ENCODE measurements at places on chromosomes 12 and 14.

DNA sequence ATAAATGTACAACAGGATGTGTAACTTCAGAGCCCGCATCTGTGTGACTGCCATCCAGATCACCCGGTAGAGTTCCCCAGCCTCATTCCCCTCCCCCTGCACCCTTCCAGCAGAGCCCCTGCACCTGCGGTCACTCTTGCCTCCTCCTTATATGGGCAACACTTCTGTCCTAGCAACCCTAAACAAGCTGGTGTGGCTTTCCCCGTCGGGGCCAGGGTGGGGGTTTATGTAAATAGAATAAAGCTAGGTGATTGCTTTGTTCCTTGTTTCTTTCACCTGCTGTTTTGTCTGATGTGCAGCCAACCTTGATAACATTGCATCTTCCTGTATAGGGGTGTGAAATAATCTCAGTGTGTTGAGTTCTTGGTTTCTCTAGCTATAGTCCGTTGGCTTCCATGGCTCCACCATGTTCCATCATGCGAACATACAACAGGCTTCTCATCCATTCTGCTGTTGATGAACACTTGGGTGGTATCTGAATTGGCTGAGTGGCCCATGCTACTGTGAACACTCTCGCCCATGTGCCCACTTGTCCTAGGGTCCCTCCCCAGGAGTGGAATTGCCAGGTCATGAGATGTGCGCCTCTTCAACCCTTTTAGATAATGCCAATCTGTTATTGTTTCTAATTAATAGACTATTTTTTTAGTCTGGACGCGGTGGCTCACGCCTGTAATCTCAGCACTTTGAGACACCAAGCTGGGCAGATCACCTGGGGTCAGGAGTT lies 102.2 kb downstream of the KIF26A start:
- no peak for DNase-seq
- peaks cover 5% of the 10 kb centered on the region for H3K4me1 ChIP-seq
- no peak overlapping the region for H3K27ac ChIP-seq

GRCh38 chr12:27627123-27627852 lies 69.0 kb upstream of the REP15 start:
- H3K27ac ChIP-seq: no peak overlapping the region
- H3K36me3 ChIP-seq: no peaks in the 10 kb centered on the region
- DNase-seq: no peak
- H3K4me1 ChIP-seq: peaks cover 3% of the 10 kb centered on the region
- H3K4me3 ChIP-seq: no peak overlapping the region

GRCh38 chr14:97354119-97354722 lies 557.0 kb downstream of the VRK1 start:
- no peak overlapping the region for H3K27ac ChIP-seq
- H3K4me3 ChIP-seq: no peak overlapping the region
- H3K4me1 ChIP-seq: no peaks in the 10 kb centered on the region
- H3K36me3 ChIP-seq: no peaks in the 10 kb centered on the region

- no peak overlapping the region for H3K4me3 ChIP-seq
- DNase-seq: no peak
- H3K27ac ChIP-seq: no peak overlapping the region
- H3K4me1 ChIP-seq: no peaks in the 10 kb centered on the region
- H3K27me3 ChIP-seq: no peaks in the 10 kb centered on the region
Measured at GRCh38 chr14:37546621-37547447, 48.2 kb downstream of the FOXA1 start.

- no peak overlapping the region for H3K27ac ChIP-seq
- DNase-seq: no peak
- no peaks in the 10 kb centered on the region for H3K36me3 ChIP-seq
Measured at GRCh38 chr12:126747530-126748149, 1519.3 kb upstream of the TMEM132C start.

DNA sequence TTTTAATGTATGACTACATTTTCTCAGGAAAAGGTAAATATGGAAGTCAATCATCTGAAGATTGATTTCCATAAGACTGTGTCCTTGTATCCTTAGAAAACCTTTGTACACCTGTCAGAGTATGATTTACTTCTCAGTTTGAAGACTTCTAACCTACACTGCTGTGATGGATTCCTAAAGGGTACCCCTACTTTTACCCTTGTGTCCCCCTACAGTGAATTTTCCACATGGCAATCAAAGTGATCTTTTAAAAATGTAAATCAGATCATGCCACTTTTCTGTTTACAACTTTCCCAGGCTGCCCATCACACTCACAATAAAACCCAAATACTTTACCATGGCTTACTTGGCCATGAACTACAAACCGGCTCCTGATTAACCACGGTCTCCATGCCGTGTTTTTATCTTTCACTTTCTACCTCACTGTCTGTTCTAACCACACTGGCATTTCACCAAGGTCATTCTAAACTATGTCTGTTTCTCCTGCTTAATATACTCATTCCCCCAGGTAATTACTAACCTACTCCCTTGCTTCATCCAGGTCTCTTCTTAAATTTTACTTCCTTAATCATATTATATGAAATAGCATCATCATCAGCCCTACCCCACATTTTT lies 8.1 kb downstream of the DNAI7 start:
- no peaks in the 10 kb centered on the region for H3K27me3 ChIP-seq
- H3K4me1 ChIP-seq: no peaks in the 10 kb centered on the region
- H3K36me3 ChIP-seq: no peaks in the 10 kb centered on the region
- H3K27ac ChIP-seq: no peak overlapping the region

- H3K27ac ChIP-seq: no peak overlapping the region
- H3K36me3 ChIP-seq: no peaks in the 10 kb centered on the region
- no peak overlapping the region for H3K4me3 ChIP-seq
- H3K27me3 ChIP-seq: no peaks in the 10 kb centered on the region
Measured at GRCh38 chr14:36035675-36036074, 140.8 kb downstream of the PTCSC3 start.

GRCh38 chr12:29562110-29562804 lies 64.8 kb upstream of the OVCH1 start:
- no peak overlapping the region for H3K27ac ChIP-seq
- H3K27me3 ChIP-seq: no peaks in the 10 kb centered on the region
- H3K4me3 ChIP-seq: no peak overlapping the region
- H3K36me3 ChIP-seq: peaks cover 17% of the 10 kb centered on the region

DNA sequence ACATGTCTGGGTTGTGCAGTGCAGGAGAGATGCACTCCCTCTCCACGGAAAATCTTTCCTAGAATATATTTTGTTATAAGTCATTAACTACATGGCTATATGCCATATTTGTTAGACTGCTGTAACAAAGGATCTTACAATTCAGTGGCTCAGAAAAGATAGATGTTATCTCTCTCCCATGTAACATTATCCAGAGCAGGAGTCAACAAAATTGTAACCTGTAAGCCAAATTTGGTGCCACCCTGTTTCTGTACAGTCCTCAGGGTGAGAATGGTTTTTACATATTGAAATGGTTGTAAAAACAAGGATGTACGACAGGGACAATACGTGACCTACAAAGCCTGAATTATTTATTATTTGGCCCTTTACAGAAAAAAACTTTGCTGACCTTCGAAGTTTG lies 155.5 kb downstream of the KIF21A start:
- H3K4me3 ChIP-seq: no peak overlapping the region
- H3K4me1 ChIP-seq: no peaks in the 10 kb centered on the region
- H3K27ac ChIP-seq: no peak overlapping the region
- DNase-seq: no peak

DNA sequence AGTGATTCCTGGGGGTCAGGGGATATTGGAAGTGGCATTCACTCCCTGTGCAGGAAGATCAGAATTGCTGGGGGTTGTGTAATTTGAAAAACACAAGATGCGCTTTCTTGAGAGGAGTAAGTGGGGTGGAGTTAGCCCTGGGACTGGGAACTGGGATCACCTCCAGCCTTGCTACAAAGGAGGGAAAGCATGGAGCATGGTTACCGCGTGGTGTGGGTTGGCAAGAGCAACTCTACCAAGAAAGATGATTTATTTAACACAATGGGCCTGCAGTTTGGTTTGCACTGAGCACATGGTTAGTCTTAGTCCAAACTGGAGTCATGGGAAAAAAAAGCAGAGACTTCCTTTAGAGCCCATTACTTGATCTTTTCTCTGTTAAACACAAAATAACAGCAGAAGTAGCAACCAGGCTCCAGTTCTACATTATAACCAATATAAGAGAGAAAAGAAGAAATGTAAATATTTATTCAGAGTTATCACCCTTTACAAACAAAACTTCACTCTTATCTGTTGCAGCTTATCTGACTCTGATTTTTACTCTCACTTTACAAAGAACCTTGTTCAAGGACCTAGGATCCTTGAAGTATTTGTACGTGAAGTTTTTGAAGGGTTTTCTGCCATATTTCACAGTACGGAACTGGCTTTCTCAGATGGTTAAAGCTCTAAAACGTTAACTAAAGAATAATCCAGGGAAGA lies 2.1 kb upstream of the NIN start:
- DNase-seq: no peak
- H3K4me3 ChIP-seq: no peak overlapping the region
- no peak overlapping the region for H3K27ac ChIP-seq
- H3K4me1 ChIP-seq: peaks cover 3% of the 10 kb centered on the region
- H3K36me3 ChIP-seq: no peaks in the 10 kb centered on the region

- H3K27me3 ChIP-seq: no peaks in the 10 kb centered on the region
- no peak for DNase-seq
- no peak overlapping the region for H3K27ac ChIP-seq
- H3K36me3 ChIP-seq: no peaks in the 10 kb centered on the region
Measured at GRCh38 chr14:55530464-55530863, 49.5 kb upstream of the KTN1 start.

DNA sequence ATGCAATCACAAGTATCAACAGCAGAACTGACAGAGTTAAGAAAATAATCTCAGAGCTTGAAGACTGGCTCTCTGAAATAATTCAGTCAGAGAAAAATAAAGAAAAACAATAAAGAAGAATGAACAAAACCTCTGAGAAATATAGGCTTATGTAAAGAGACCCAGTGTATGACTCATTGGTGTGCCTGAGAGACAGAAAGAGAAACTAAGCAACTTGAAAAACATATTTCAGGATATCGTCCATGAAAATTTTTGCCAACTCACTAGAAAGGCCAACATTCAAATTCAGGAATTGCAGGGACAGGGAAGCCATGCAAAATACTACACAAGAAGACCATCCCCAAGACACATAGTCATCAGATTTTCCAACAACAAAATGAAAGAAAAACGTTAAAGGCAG lies 56.2 kb downstream of the APOBEC1 start:
- no peaks in the 10 kb centered on the region for H3K4me1 ChIP-seq
- DNase-seq: no peak
- no peaks in the 10 kb centered on the region for H3K27me3 ChIP-seq
- no peaks in the 10 kb centered on the region for H3K36me3 ChIP-seq

- no peak overlapping the region for H3K4me3 ChIP-seq
- H3K36me3 ChIP-seq: no peaks in the 10 kb centered on the region
Measured at GRCh38 chr12:9351136-9351535, 142.9 kb upstream of the PZP start.

DNA sequence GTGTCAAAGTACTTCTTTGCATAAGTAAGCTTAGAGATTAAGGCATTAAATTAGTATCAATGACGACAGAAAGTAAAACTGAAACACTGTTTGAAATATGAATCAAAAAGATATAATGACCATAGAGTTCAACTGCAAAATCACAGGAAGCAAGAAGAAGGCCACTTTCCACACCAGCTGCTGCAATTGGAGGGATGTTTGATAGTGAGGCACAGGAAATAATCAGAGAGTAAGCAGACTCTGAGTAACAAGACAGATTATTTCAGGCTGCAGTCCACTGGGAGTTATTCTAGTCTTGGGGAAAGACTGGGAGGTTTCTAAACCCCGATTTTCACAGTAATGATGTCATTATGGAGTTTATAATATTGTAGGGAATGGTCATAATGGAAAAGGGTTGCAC lies 12.9 kb downstream of the MDGA2 start:
- H3K36me3 ChIP-seq: no peaks in the 10 kb centered on the region
- no peak for DNase-seq
- no peak overlapping the region for H3K27ac ChIP-seq
- peaks cover 6% of the 10 kb centered on the region for H3K4me1 ChIP-seq

DNA sequence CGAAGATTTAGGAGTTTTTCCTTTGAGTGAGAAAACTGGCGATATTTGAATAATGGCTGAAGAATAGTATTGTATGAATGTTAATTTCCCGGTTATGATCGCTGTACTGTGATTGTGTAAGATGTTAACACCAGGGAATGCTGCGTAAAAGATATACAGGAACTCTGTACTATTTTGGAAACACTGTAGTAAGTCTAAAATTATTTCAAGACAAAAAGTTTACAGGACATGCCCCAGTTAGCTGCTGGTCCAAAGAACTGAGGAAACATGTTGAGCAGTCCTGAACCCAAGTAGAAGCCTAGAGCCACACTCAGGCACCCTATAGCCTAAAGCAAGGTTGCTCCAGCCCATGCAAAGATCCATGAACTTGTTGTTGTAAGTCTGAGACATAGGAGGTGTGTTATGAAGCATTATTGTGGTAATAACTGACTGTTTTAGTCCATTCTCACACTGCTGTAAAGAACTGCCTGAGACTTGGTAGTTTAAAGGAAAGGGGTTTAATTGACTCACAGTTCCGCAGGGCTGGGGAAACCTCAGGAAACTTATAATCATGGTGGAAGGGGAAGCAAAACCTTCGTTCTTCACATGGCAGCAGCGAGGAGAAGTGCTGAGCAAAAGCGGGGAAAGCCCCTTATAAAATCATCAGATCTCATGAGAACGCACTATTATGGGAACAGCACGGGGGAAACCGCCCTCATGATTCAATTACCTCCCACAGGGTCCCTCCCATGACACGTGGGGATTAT lies 99.8 kb upstream of the RESF1 start:
- no peak for DNase-seq
- no peaks in the 10 kb centered on the region for H3K4me1 ChIP-seq
- no peak overlapping the region for H3K27ac ChIP-seq
- H3K36me3 ChIP-seq: no peaks in the 10 kb centered on the region
- H3K4me3 ChIP-seq: no peak overlapping the region

- H3K27me3 ChIP-seq: no peaks in the 10 kb centered on the region
- no peak overlapping the region for H3K4me3 ChIP-seq
- H3K4me1 ChIP-seq: no peaks in the 10 kb centered on the region
- H3K36me3 ChIP-seq: no peaks in the 10 kb centered on the region
- no peak for DNase-seq
Measured at GRCh38 chr14:26917086-26917485, 319.3 kb upstream of the NOVA1 start.

GRCh38 chr12:96399120-96399918 lies 920 bp downstream of the CDK17 start:
- H3K36me3 ChIP-seq: no peaks in the 10 kb centered on the region
- H3K4me3 ChIP-seq: peak overlapping the region; percentile 75
- peak; percentile 68 for DNase-seq

GRCh38 chr12:116202433-116202832 lies 75.1 kb downstream of the MED13L start:
- DNase-seq: no peak
- no peak overlapping the region for H3K27ac ChIP-seq
- no peak overlapping the region for H3K4me3 ChIP-seq
- H3K4me1 ChIP-seq: peaks cover 12% of the 10 kb centered on the region
- H3K27me3 ChIP-seq: no peaks in the 10 kb centered on the region

- no peaks in the 10 kb centered on the region for H3K36me3 ChIP-seq
- no peak for DNase-seq
- H3K27ac ChIP-seq: no peak within 1 kb of the TSS
- H3K4me3 ChIP-seq: no peak within 1 kb of the TSS
Measured at GRCh38 chr12:54053751-54054741, at the start of gene HOXC4. Gene HOXC4, plus strand, starts transcription at chr12:54053835. Its CDS starts 88 bp downstream, at chr12:54053923.

Data from neuronal stem cell (in vitro differentiated cells).